Stimulated activated CD4-positive, alpha-beta T cell treated with anti-CD3 and anti-CD28 coated beads, Interleukin-4, amount 100 ng/mL, for 4 hours (primary cell): ENCODE measurements at places on chromosomes 3 and 15.

GRCh38 chr3:187292631-187293515 lies 1.3 kb upstream of the MASP1 start:
- DNase-seq = no peak

DNA sequence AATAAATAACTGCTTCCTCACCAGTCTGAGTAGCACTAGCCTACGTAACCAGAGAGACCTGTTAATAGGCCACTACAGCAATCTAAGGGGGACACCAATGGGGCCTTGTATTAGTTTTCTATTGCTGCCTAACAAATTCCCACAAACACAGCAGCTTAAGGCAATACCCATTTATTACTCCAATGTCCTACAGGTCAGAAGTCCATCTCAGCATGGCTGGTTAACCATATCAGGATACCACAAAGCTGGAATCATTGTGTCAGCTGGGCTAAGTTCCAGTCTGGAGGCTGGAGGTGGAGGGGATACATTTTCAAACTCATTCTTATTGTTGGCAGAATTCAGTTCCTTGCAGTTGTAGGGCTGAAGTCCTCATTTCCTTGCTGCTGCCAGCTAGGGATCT lies 331.9 kb downstream of the ULK4 start:
- DNase-seq = no peak

DNA sequence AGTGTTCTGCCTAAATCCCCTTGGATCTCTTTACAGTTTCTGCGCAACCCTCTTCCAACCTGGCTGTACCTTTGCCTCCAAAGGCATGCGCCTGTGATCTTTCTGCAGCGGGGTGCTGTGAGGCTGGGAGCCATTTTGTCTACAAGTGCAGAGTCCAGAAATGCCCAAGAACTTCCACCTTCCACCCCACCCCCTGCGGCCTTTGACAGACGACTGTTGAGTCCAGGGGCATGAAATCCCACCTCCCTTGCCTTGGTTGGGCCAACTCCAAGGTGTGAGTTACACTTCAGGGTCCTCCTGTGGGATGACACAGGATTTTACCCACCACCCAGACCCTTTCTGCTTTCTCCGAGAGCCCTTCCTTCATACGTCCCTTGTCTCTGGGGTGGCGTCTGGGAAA lies 24.1 kb downstream of the HRH1 start:
- no peak for DNase-seq

- no peak for DNase-seq
These were observed 255.8 kb upstream of the CDIN1 start for GRCh38 chr15:36323615-36324014.

- DNase-seq = no peak
These were observed 95.6 kb downstream of the FBLN2 start for GRCh38 chr3:13644341-13645117.
